ENCODE measurements at places on chromosomes 11 and 22. TPM values are rescaled to one million over a fixed set of nuclear protein-coding genes. Genes with fewer than 3 reads are reported as not detected.

DNA sequence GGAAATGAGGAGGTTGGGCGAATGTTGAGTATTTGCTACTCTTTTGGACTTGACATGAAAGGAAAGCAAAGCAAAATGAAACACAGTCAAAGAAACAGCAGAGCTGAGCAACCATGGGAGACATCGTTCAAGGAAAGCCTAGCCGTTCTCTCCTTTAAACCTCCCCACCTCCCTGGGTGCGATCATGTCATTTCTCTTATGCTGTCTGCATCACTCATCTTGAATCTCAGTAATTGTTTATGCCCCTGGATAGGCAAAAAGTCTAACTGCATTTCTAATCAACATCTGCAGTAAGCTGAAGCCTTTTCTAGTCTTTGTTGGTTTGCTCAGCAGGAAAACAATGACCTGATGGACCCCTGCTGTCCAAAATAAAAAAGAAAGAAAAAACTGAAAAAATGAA, 107.0 kb downstream of the MSANTD4 start:
- DNase-seq: no peak

The POU2AF2 gene
- total RNA-seq: not detected

- DNase-seq: no peak
Observed at GRCh38 chr11:128323381-128323780, 264.0 kb downstream of the ETS1 start.

The IRF7 gene
- total RNA-seq: 16.9 TPM

- DNase-seq: no peak
Observed at GRCh38 chr22:31235081-31235480, 23.0 kb downstream of the LIMK2 start.

- DNase-seq: no peak
Observed at GRCh38 chr22:29635734-29636357, 32.4 kb downstream of the NF2 start.

DNA sequence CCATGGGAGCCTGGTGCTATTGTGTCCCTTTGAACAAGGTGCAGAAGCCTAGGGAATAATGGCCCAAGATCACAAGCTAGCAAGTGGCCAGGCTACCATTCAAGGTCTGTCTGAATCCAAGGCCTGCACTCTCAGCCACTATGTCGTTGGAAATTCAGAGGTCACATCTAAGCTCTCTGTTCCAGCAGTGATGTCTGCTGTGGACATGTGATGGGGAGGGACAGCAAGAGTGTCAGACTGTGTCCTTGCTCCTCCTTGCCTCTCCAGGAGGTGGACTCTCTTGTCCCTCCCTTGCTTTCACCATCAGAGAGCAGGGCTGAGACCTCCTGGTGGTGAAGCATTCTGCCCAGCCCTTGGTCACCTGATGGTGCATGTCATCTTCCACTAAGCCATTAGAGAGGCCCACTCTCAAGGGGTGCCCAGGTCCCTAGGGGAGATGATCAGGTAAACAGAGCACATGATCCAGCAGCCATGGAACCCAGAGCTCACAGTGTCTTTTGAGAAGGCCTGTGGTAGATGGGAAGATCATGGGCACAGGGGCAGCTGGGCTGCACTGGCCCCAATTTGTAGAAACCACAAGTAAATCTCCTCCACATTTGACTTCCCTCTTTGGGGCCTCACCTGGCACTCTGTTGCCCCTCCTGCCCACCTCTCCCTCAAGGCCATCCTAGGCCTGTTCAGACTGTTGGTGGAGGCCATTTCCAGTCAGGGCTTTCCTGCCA, 37.1 kb upstream of the SUSD2 start:
- no peak for DNase-seq

DNA sequence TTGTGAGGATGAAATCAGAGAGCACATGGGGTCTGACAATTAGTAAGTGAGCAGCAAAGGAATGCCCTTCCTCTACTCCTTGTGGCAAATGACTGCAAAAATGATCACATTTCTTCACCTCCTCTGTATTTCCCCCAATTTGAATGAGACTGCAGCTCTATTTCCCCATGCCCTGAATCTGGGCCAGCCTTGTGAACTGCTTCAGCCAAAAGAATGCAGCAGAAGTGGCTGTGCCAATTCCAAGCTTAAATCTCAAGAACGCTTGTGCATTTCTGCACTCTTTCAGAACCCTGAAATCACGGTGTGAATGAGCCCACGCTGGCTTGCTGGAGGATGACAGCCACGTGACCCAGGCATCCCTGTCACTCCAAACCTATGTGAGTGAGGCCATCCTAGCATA, 9.9 kb downstream of the SLC43A3 start:
- DNase-seq: no peak

GRCh38 chr11:15815246-15816195, 540.8 kb downstream of the SOX6 start:
- DNase-seq: no peak

DNA sequence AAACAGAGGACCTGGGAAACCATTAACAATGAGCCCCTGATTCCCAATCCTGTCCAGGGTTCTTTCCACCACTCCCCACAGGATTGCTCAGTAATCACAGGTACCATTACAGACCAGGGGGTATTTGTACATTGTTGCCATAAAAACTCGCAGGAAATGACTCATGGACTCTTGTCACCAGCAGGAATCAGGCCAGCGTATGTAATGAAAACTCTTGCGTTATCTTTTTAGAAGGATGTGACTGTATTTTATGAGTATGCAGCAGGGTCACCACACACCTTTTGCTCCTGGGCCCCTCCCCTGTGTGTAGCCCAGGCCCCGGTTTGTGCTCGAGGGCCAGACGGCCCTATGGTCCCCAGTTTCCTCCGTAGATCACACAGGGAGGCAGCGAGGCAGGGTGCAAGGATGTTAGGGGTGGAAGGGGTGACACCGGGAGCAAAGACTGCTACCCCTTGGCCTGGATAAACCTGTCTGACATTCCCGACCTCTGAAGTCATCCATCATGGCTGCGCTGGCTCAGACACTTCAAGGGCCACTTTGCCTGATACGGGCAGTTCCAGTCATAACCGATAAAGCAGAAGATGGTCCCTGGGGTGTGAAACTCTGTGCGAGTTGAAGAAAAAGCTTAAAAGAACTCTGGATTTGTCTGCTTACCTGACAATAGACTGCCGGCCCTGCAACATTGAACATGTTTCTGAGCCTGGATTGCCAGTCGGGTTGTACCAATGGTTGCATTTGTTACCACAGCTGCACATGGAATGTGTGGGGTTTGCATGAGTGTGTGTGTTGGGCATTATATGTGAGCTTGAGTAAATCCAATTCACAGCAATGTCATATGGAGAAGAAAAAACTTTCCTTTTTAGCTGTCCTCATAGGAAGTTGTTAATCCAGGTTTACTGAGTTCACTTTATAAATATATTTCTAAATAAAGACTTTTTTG, 56.9 kb downstream of the MICAL2 start:
- DNase-seq: no peak

GRCh38 chr11:3109921-3110706, 52.9 kb upstream of the CARS1 start:
- no peak for DNase-seq

DNA sequence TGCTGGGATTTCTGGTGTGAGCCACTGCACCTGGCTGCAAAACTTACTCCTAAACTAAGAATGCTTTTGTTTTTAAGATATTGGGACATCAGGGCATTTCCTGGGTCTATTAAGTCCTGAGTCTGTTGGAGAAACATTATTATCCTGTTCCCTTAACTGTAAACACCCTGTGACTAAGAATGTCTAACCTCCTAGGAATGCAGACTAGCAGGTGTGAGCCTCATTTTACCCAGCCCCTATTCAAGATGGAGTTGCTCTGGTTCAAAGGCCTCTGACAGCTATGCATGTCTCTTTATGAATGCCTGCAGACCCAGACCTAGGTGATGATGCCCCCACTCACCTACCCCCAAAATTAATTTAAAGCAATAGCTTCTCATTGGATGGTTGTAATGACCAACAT, 46.2 kb downstream of the DEPDC5 start:
- DNase-seq: no peak

DNA sequence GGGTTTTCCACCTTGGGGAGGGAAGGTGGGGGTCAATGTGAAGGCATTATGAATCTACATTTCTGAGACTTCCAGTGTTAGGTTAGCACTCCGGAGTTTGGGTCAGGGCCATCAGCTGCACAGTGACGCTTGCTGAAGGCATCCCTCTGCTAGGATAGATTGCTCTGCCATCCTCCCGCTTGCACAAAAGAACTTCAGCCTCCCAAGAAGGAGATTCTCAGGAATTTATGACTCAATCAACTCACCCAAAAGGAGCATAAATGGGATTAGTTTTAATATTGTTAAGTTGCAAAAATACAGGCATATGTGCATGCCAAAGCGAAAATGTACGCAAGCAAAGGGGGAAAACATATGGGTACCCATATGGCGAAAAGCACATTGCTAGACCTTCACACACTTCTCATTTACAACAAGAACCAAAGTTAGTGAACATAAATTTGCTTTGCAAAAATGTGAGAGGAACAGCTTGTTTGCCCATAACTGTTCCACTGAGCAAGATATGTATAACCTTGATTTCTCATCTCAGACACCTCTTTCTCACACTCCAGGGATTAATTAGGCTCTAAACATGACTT, 1013.0 kb downstream of the OPCML start:
- DNase-seq: no peak

The SEPTIN5 gene
- total RNA-seq: 69.7 TPM

DNA sequence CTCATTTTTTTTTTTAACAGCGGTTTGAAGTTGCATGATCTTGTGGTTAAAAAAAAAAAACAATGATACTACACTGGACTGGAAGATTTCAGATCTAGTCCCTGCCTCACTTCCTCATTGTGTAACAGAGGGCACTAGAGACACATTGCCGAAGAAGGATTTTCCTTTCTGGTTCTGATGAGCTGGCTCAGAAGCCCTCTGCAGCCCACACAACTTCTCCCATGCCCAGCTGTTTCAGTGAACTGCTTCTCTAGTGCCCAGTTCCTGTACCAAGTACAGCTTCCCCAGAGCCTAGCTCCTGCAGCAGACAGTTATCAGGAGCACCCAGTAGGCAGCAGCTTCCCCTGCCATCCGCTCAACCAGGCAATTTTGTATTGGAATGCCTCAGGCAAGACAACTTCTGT, 29.5 kb upstream of the ANO5 start:
- DNase-seq: no peak

The OR52N4 gene
- total RNA-seq: not detected

- no peak for DNase-seq
Observed at GRCh38 chr22:26479792-26480610, 3.6 kb downstream of the HPS4 start.

The CSNK2A3 gene
- total RNA-seq: 1.9 TPM

The PATE2 gene
- total RNA-seq: not detected

The MYBPC3 gene
- 0.08 TPM for total RNA-seq
